Effector memory CD8-positive, alpha-beta T cell (primary cell): ENCODE measurements at places on chromosomes 3 and 15.

DNA sequence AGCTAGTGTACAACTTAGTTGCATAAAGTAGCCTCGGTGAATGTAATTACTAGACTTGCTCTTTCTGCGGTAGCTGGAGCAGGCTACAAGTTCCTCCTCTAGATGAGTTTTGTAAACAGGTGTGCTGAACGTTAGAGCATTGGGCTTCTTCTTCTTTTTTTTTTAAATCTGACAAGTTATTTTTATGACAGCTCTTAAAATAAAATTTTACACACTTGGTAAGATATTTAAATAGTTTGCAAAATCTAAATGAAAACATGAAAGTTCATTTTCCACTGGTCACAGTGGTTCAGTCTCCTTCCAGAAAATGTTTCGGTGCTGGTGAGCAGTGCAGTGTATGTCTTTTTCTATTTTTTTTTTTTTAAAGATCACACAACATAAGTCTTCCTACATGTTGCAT, 3.0 kb downstream of the CCR9 start:
- DNase-seq, result no peak

DNA sequence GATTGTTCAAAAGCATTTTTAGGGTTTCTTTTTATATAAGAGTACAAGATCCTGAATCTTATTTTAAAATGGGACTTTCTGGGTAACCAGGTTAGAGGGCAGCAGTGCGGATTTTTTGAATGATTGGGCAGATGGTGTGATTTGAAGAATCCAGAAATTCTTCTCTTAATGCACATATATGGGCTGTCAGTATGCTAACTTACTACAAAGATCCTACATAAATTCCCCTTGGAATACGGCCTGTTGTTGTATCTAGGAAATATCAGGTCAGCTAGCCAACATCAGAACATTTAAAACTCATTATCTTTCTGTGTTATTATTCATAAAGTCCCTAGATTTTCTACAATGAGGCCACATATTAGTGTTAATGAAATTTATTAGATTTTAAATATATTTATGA, 229.6 kb upstream of the TPRG1 start:
- DNase-seq, result no peak

DNA sequence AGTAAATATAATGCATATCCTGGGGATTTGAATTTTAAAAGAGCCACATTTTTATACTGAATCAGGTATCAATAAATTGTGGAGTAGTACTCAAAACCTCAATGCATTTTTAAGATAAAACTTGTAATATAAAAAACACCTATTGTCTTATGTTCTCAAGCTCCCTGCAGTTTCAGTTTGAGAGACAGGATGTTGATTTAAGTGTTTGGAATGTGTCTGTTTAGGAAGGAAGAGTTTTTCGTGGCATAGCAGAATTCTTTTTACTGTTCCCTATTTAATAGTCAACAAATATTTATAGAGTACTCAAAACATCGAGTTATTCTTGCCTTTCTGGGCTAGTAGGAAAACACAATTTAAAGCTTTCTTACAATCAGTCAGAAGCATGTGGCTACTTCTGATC, 146.1 kb upstream of the BCHE start:
- DNase-seq, result no peak

GRCh38 chr3:65226287-65226686, 538.5 kb upstream of the ADAMTS9 start:
- no peak for DNase-seq

GRCh38 chr15:78167227-78167888, 18.2 kb downstream of the IDH3A start:
- no peak for DNase-seq

GRCh38 chr3:128354788-128355542, 111.7 kb downstream of the DNAJB8 start:
- DNase-seq, result no peak

- no peak for DNase-seq
Measured at GRCh38 chr3:186815435-186815834, 9.2 kb upstream of the RFC4 start.

DNA sequence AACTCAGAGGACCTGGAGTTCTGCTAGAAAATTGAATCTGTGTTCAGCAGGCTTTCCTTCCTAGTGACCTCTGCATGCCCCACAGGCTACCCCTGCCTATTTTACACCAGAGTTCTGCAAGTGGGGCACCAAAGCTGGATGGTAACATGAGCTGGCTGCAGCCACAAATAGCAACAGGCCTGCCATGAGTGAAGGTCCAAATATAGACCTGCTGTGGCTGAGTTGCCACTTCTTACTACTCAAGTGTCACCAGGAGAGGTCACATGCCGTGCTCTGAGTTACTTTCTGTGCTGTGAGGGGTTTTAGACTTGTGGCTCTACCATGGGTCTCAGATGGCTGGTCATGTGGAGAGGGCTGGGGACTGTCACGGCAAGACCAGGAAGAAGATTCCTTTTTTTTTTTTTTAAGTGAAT, at the start of gene FSD2:
Gene FSD2, minus strand, starts transcription at position 76 of the 413 bp plus-strand sequence. CDS start 18,679 bp downstream, outside the sequence.
- DNase-seq, result no peak

DNA sequence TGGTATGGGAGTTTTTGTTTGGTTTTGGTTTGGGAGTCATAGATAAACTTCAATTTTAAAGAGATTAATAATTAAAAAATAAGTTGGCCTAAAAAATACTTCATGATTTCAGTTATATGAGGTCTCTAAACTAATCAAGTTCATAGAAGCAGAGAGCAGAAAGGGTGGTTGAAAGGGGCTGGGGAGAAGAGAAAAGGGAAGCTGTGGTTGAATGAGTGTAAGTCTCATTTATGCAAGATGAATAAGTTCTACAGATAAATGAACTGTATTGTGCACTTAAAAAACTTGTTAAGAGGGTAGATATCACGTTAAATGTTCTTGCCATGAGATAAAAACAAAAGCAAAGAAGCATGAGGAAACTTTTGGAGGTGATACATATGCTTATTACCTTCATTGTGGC, 188.7 kb downstream of the NSUN3 start:
- DNase-seq, result no peak
